ENCODE measurements at places on chromosomes 16 and 17.

- DNase-seq = no peak
Measured at GRCh38 chr16:85525420-85526184, 87.5 kb upstream of the GSE1 start.

GRCh38 chr16:83458612-83459011 lies 349.2 kb upstream of the HSBP1 start:
- DNase-seq = no peak

- DNase-seq = no peak
Measured at GRCh38 chr17:37094391-37094790, 145.6 kb downstream of the AATF start.

GRCh38 chr17:4490637-4491061 lies 8.0 kb upstream of the SPNS2 start:
- DNase-seq = no peak

- DNase-seq = no peak
Measured at GRCh38 chr16:76574651-76575050, 297.4 kb downstream of the CNTNAP4 start.

DNA sequence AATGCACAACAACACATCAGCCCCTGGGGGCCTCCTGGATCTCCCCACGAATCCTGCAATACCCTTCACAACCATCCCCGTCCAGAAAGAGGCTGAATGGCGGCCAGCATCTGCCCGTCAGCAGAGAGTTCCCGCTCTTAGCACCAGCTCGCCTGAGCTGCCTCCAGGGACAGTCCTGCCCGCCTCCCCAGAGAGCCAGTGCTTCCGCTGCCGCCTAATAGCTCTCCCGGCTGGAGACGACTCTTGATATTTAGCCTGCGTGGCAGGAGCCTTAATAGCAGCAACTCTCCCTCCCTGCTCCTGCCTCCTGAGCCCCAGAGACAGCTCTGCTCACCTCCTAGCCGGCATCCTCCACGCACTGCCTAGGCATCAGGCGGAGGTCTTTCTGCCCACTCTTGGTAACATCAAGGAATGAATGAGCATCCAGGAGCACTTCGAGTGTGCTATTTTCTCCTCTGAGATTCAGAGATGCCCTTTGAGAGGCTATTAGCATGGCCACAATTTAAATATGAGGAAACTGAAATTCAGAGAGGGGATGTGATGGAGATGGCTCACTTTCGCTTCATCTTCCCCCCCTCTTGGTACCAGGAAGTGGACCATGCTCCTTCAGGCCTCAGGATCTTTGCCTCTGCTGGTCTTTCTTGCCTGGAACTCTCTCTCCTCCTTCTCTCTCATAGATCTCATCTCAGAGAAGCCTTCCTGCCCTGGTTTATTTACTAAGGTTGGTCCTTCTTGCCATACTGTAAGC lies 67.9 kb downstream of the RAI1 start:
- peak; percentile 85 for DNase-seq

DNA sequence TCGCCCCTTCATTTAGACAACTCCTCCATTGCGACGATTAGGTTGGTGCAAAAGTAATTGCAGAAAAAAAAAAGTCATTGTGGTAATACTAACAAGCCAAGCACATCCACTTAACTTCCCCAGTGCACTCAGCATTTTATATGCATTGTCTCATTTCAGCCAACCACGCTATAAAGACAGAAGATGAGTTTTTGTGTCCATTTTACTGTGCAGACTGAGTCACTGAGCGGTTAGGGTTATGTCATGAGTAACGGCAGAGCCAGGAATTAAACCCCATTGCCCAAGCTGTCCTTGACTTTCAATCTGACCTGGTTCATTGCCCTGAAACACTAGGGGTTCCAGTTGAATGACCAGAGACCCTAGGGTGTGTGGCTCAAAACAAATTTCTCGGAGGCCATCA lies 218.7 kb downstream of the XYLT1 start:
- DNase-seq = no peak

GRCh38 chr17:76048711-76049110 lies 21.6 kb upstream of the EVPL start:
- DNase-seq = no peak

DNA sequence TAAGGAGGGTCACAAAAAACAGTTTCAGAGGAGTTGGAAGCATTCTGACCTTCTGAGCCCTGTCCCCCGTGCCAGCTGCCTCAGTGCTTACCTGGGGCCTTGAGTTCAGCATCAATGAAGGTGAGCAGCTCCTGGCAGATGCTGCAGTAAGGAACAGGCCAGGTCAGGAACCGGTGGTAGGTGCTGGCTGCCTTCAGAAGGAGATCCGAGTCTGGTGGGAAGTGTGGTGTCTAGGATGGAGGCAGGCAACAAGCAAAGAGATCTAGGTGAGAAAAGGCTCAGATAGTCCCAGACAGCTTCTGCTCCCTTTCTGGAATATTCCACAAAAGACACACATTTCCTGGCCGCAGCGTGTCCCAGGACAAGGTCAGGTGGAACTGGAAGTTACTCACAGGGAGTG lies 37.2 kb upstream of the PIK3R6 start:
- DNase-seq = no peak

- DNase-seq = peak; percentile 66
Measured at GRCh38 chr17:40602445-40603443, 37.5 kb upstream of the CCR7 start.

GRCh38 chr17:74750327-74751069 lies 2.1 kb downstream of the NHERF1 start:
- peak; percentile 76 for DNase-seq
